ENCODE measurements at places on chromosomes 1 and 21. TPM values are rescaled to one million over a fixed set of nuclear protein-coding genes. Genes with fewer than 3 reads are reported as not detected.

DNA sequence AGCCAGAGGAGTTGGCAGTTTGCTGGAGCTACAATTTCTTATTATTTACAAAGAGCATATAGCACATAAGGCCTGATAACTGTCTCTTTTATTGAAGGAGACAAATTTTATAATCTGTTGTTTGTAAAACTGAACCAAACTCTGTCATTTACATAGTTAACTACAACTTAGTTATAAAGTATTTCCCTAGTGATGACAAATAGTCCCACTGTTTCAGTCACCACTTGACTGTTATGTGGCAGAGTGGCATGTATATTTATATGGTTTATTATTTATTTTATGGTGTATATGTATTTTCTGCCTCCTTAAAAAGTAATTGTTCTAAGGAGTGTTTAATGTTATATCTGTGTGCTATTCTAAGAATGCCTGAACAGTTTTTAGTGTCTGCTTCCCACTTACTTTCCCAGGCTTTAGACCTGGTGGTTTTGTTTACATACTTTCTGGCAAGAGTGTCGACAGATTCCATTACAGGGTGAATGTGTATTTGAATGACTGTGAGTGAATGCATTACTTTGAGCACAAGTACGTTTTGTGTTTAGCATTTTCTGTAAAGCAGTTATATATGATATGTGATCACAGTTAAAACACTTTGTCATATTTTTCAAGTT is 10.0 kb downstream of the TSEN15 start:
- no peak for DNase-seq

GRCh38 chr1:206518206-206518605 is 10.9 kb downstream of the RASSF5 start:
- DNase-seq = no peak

DNA sequence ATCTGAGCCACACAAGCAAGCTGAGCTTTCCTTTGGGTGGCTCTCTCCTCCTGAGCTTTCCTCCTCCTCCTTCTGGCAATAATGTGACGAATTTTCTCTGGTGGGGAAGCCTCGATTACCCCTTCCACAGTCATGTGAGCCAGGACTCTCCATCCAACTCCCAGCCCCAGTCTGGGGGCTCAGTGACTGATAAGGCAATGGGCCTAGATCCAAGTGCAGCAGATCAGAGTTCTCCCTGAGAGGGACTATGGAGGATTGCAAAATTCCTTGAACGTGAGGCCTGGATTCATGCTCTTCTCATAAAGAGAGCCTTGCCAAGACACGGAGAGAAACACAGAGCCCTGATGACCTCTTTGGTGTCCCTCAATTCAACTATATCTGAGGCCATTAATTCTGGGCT is 31.3 kb upstream of the TRIM67 start:
- DNase-seq = no peak

DNA sequence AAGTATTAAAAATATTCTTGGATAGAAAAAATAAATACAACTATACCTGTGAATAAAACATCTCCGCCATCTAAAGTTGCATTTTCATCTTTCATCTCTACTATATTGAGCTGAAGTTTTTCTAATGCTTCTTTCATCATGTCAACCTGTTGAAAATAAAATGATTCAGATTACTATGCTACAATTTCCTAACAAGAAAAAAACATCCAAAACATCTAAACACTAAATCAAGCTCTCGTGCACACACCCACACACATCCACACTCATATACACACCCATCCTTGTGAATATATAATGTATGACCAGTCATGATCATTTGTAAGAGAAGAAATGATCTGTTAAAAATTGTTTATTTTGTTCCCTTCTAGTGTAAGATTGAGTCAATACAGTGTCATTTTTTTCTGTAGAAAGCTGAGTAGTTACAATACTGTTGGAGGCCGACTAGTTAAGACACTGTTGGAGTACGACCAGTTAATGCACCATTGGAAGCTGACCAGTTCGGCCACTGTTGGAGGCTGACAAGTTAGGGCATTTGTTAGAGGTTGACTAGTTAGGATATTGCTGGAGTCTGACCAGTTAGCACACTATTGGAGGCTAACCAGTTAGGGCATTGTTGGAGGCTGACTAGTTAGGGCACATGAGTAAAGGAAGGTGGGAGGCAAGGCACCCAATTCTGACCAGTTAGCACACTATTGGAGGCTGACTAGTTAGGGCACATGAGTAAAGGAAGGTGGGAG is 82.4 kb upstream of the BCL10 start:
- DNase-seq = no peak

DNA sequence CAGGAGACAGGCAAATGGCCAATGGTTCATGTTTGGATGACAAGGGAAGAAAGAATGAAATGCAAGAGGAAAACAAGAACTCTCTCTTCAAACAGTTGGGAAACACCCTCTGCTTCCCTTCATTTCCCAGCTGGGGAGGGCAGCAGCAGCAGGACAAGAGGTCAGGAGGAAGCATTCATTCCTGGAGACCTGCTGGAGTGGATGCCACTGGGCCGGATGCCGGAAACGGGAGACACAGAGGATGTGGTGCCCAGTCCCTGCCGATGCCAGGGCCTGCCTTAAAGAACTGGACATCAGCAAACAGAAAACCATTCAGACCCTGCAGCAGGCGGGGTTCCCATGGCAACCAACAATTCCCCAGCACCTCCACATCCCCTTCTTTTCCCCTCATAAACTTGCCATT is 102.3 kb upstream of the ZNF648 start:
- DNase-seq = no peak

DNA sequence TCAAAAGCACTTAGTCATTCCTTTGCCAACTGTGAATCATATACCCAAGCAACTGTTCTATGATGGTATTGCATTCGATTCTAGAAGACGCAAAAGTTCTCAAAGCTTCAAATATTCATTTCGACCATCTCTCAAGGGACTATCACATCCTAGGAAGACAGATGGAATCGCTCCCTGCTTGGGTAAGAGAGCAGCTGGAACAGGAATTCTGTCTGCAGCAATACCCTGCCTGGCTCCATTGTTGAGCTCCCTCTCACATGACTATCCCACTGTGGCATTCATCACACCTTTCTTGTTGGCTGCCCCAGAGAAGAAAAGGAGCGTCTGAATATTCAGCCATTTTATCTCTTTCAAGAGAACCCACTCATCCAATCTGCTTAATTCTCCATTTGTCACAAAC is 397.7 kb downstream of the NTNG1 start:
- no peak for DNase-seq

DNA sequence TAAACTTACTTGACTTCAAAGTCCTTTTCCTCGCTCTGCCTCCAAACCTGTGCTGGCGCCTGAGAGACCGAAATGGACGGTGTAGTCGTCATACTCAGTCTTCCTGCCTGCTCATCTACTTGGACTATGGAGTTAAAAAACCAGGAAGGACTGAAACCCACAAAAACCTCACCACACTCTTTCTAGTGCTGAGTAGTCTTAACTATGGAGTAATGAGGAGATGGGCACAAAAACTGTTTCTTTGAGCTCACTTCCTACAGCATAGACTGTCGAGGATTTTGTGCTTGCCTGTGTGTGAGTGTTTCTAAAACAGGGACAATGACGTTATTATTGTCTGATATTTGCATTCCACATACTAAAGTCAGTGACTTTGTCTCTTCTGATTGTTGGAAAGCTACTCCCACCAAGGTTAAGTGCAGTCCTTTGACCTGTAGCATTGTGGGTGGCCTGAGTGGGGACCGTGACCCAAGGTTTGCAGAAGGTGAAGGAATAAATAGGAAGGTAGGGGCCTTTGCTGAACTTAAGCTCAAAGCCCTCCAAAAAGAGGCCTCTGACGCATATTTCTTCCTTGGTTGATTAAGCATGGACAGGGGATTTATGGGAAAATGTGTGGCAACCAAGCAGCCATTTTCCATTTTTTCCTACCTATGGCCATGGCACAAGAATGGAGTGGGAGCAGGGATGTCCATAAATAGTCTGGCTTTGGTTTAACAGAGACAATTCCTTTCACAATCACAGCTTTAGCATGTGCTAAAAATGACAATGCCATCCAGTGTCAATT is 109.6 kb downstream of the ZBTB18 start:
- DNase-seq = no peak

GRCh38 chr1:170790175-170790574 is 126.2 kb downstream of the PRRX1 start:
- DNase-seq = no peak

- DNase-seq = no peak
Measured at GRCh38 chr1:15849775-15850324, 2.3 kb downstream of the SPEN start.

The AQP10 gene
- total RNA-seq = not detected

The CTH gene
- total RNA-seq = 4.3 TPM

The MEX3A gene
- total RNA-seq = under 0.01 TPM

The HRNR gene
- total RNA-seq = not detected

Data from esophagus muscularis mucosa (tissue), 4 donors.